ENCODE measurements at places on chromosomes 2 and 18.

DNA sequence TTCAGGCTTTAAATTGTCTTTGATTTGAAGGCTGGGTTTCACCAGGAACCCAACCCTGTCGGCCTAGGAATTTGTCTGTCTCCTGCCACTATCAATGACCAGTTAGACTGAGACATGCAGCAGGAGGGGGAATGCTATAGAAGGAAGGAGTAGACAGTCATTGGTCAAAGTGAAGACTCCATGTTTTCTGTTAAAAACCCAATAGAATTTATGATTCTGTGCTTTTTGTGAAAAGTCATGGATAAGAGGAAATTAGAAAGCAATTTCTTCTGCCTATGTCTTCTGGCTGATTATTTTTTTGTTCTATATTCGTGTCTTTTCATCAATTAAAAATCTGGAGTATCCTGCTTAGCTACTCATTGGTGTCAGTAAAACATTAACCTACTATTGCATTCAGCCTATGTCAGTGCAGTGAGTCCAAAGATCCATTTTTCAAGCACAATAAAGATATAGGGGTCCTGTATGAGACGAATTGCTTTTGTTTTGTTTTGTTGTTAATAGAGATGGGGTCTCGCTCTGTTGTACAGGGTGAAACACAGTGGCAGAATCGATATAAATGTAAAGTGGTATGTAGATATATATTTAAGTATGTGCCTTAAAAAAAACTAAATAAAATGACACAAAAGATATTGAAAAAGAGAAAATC lies 7.9 kb upstream of the KYNU start:
- no peak for DNase-seq

DNA sequence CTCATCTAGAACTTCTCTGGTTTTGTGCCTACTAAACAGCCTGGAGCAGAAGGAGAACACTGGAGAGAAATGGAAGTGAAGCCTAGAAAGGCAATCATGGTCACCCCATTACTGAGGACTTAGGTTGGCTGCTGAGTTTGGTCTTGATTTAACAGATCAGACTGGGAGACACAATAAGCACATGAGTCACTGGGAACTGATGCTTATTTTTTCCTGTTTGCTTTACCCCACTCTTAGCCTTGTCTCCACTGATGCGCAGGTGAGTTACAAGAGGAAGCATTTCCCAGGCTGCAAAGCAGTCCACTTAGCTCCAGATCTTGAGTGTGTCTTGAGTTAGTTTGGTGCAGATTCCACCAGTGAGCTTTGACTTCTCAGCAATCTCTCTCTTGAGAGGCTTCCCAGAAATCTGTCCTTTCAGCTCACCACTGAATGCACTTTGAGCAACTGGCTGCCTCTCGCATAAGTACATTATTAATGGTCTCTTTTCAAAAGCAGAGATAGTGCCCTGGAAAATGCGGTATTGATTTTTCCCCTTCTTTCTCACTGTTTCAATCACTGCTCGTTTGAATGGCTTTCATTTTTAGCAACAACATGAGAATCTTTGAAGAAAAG lies 390.2 kb upstream of the SETBP1 start:
- DNase-seq: peak; percentile 1

DNA sequence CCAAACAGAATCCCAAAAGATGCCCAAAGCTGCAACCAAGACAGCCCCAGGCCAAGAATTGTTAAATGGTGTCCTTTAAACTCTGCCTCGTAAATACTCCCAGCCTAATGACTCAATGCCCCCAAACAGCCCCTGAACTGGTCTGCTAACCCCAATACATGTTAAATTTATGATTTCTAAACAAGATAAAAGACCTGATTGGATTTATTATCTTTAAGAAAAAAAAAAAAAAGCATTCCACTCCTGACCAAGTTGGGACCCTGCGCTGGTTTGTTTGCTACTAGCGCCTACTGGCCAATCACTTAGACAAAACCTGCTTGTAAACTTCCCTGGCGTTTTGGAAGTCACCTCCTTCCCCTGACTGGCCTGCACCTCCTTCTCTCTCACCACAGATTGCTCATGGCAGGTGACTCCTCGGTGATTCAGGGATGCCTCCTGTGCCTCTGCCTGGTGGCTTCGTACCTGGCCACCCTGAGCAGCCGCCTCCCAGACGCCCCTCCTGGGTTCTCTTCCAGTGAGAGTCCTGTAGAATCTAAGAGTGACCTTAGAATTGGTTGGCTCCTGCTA lies 121.3 kb downstream of the BCL11A start:
- peak; percentile 40 for DNase-seq

- no peak for DNase-seq
These were observed 76.3 kb upstream of the ZCCHC2 start for GRCh38 chr18:62446511-62446910.

GRCh38 chr2:105438104-105438929 lies 39.5 kb upstream of the FHL2 start:
- DNase-seq: no peak

GRCh38 chr2:170147576-170147975 lies 30.4 kb upstream of the MYO3B start:
- peak; percentile 85 for DNase-seq

GRCh38 chr2:196287523-196287922 lies 116.1 kb upstream of the STK17B start:
- DNase-seq: no peak

- DNase-seq: no peak
These were observed 109.0 kb upstream of the RGPD4 start for GRCh38 chr2:107717661-107718060.

DNA sequence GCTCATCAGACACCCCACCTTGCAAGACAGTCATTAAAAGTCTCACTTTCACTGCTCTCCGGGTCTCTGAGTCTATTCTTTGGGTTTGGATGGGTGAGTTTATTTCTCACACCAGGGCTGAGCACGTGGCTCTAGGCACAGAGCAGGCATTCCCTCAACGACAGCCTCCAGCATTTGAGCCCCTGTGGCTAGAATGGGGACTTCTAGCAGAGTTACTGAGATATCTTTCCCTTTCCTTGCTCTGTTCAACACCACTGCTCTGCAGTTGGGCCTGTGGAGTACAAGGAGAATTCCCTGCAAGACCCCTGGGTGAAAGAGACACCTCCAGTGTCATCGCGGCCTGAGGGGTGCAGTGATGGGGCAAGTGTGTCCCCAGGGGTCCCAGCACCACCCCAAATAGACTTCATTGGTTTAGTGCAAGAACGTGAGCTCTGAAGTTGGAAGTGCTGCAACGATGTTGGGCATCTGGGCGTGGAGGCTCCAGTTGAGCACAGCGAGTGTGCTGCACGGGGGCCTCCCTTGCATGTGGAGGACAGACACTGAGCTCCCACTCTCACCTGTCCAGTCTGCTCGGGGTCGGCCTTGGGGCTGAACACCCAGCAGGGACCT lies 184.1 kb upstream of the HS6ST1 start:
- DNase-seq: no peak

GRCh38 chr2:175166216-175166824 lies 1.7 kb downstream of the ATF2 start:
- no peak for DNase-seq

- DNase-seq: no peak
These were observed 80.8 kb downstream of the INPP5D start for GRCh38 chr2:233140978-233141377.

GRCh38 chr2:137910641-137911040 lies 53.6 kb upstream of the HNMT start:
- no peak for DNase-seq

- no peak for DNase-seq
These were observed 75.1 kb downstream of the DCC start for GRCh38 chr18:52415131-52415530.

GRCh38 chr18:34650121-34650545 lies 60.0 kb upstream of the DTNA start:
- peak; percentile 36 for DNase-seq

DNA sequence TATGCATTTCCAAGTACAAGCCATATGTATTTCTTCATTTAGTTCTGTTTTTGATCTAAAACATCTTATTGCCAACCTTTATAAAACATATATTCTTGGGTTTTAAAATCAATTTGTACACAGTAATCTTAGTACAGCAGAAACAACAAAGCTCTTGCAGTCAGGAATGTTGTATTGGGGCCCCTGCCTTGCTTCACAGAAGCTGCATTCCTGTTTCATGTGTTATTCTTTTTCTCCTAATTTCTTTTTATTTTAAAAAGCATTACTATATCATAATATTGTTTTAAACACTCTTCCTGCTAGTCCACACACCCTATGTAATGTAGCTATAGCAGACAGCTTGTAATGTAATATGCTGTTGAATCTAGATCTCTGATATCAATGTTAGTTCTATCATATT lies 24.0 kb downstream of the SERPINB7 start:
- DNase-seq: no peak

GRCh38 chr2:168729455-168729854 lies 73.0 kb upstream of the NOSTRIN start:
- DNase-seq: no peak

DNA sequence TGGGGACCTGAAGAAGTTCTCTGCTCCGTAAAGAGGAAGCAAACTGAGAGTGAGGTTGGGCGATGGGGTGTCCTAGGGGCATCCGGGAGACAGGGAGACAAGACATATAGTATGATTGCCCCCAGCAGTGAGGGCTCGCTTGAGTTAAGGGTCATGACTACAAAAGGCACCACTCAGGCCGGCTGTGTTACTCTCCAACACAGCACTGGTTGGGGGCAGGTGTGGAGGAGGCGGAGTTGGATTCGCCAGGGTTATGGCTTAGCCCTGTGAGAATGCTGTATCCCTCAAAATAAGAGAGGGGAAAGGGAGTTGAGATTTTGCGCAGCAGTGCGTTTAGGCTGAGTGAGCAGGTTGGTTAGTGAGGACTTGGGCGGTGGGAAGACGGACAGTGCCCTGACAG lies 12.0 kb downstream of the DYSF start:
- DNase-seq: no peak

DNA sequence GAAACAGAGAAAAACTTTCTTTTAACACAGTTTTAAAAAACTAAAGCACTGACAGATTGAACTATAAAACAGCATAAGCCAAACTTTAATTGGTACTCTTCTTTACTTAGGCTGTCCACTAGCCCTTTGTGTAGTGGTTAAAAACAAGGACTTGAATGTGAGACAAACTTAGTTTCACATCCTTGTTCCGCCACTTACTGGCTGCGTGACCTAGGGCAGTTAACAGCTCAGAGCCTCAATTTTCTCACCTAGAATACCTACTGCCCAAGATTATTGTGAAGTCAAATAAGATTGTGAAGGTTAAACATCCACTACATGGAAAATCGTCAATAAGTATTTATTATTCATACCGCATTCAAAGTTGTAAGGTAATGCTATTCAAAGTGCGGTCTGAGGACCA lies 2.0 kb downstream of the WDR35 start:
- DNase-seq: no peak

DNA sequence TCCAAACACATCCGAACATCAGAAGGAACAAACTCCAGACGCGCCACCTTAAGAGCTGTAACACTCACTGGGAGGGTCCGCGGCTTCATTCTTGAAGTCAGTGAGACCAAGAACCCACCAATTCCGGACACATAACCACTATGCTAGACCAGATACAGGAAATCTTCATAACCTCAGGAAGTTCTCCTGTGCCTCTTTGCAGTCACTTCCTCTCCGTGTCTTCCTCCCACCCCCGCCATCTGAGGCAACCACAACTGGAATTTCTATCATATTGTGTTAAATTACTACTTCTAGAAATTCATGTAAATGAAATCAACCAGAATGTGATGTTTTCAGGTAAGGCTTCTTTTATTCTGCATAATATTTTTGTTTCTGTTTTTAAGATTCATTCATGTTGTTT lies 631.0 kb upstream of the NXPH2 start:
- no peak for DNase-seq

- DNase-seq: no peak
These were observed 68.3 kb downstream of the ACKR3 start for GRCh38 chr2:236637686-236638569.

DNA sequence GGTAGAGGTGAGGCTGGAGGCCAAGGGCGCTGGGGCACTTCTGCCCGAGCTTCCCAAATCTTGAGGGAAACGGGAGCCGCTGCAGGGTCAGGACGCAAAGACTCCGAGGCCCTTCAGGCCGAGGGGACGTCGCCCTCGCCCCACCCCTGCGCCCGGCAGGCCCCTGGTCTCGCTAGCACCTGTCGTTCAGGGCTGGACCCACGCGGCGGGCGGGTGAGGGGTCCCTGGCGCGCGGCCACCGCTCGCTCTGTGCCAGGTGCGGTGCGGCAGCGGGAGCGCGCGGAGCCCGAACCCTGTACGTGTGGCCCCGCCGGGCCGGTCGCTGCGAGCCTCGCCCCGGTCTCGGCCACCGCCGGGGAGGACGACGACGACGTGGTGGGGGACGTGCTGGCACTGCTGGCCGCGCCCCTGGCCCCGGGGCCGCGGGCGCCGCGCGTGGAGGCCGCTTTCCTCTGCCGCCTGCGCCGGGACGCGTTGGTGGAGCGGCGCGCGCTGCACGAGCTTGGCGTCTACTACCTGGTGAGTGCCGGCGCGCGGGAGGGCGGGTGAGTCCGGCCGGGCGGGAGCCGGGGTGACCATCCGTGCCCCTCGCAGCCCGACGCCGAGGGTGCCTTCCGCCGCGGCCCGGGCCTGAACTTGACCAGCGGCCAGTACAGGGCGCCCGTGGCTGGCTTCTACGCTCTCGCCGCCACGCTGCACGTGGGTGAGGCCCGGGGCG lies 4.9 kb downstream of the ERFE start:
- DNase-seq: no peak

DNA sequence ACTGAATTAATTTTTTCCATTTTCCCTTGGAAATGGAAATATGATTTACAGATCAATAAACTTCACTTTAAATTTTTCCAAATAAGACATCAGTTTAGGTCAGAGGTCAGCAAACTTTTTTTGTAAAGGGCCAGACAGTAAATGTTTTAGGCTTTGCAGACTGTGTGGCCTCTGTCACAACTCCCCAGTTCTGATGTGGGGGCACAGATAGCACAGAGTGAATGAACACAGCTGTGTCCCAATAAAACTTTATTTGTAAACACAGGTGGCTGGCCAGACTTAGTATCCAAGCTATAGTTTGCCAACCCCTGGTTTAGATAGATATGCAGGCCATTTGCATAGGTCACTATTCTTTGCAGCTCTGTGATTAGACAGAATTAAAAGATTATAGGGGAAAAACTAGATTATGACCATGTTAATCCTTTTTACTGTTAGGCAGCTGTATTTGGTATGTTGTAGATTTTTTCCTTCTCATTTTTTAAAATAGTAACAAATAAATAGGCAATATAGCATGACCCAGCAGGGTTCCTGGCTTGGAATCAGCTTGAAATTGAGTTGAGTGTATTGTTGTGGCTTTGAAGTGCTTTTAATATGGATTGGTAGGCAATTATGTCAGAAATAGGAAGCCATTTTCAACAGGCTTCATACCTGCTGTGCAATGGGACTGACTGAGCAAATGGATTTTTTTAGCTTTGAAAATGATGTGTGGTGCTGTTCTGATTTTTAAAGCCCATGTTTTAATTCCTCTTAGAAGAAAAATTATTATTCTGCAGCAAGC lies 59.7 kb downstream of the WDSUB1 start:
- DNase-seq: no peak

- no peak for DNase-seq
These were observed 33.5 kb downstream of the CRIM1 start for GRCh38 chr2:36389091-36389564.
